Activated CD4-positive, alpha-beta T cell treated with anti-CD3 and anti-CD28 coated beads, Interleukin-2, amount 50 U/mL, for 1 hour (primary cell): ENCODE measurements at places on chromosomes 1 and 21.

GRCh38 chr1:181392613-181393220 lies 90.6 kb upstream of the CACNA1E start:
- no peak for DNase-seq

DNA sequence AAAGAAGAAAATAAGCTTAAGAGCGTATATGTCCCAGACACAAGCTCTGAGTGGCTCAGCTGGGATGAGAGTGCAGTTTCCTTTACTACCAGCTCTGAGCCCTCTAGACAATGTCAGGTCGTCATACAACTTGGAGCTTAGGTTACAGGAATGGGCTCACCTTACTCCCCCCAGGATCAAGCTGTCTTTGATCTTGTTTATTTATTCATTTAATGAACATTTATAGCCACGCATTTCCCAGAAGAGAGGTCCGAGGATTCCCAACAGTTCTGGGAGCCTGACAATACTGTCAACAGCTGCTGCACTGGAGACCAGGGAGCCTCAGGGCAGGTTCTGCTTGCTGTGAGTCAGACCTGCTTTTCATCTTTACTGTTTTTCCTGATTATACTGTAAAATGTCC lies 378.9 kb downstream of the PLPP3 start:
- DNase-seq = no peak

DNA sequence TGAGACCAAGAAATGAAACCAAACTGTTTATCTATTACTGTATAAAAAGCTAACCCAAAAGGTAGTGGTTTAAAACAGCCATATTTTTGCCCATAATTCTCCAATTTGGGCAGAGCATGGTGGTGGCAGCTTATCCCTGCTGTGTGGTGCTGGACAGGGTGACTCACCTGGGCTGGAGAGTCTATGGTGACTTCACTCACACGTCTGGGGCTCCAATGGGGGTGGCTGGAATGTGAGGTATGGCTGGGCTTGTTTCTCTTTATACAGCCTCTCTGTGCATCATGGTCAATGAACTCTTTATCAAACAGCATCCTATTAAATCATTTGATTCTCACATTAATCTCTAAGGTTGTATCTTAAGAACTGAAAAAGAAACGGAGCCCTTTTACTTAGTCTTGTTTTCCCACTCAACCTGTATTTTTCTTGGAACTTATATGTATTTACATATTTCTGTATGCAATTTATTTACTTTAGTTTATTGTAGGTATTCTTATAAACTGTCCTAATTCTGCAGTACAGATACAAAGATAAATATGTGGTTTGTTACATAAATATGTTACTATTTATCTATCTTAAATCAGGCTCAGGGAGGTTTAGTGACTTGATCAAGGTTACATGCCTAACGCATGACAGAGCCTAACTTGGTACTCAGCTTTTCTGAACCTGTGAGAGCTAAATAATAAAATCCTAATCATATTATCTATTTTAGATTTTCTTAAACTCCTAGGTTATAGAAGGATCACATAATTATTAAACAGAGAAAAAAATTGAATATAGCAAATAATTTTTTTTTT lies 37.5 kb upstream of the WLS start:
- no peak for DNase-seq

DNA sequence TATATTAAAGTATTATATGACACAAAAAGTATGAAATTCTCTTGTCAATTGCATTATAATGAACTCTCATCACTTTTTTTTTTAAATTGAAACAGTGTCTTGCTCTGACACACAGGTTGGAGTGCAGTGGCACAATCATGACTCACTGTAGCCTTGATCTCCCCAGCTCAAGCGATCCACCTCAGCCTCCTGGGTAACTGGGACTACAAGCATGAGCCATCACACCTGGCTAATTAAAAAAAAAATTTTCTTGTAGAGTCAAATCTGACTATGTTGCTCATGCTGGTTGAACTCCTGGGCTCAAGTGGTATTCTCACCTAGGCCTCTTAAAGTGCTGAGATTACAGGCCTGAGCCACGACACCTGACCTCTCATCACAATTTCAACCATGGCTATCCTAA lies 259.3 kb downstream of the S1PR1 start:
- no peak for DNase-seq
